ENCODE measurements at places on chromosomes 3 and 15. TPM values are rescaled to one million over a fixed set of nuclear protein-coding genes. Genes with fewer than 3 reads are reported as not detected.

Gene INTS14
- total RNA-seq, result 42.4 TPM

Gene LRRC34
- total RNA-seq, result not detected

Gene CLDN16
- total RNA-seq, result not detected

Gene KNG1
- not detected for total RNA-seq

Gene DMXL2
- 20.3 TPM for total RNA-seq

Gene SAXO2
- 1.3 TPM for total RNA-seq

Gene VWA5B2
- 0.46 TPM for total RNA-seq

Gene YEATS2
- 9.6 TPM for total RNA-seq

Gene OCA2
- total RNA-seq, result 0.32 TPM

Gene ADGRG7
- total RNA-seq, result not detected

Gene PLSCR2
- total RNA-seq, result not detected

Gene DCBLD2
- total RNA-seq, result 229 TPM

Gene MFGE8
- 297 TPM for total RNA-seq
